ENCODE measurements at places on chromosomes 6 and 20.
A peak's percentile ranks its signal among the peaks of the same experiment; 100 is the strongest.

- no peak for DNase-seq
Measured at GRCh38 chr6:166228425-166228824, 60.8 kb upstream of the TBXT start.

DNA sequence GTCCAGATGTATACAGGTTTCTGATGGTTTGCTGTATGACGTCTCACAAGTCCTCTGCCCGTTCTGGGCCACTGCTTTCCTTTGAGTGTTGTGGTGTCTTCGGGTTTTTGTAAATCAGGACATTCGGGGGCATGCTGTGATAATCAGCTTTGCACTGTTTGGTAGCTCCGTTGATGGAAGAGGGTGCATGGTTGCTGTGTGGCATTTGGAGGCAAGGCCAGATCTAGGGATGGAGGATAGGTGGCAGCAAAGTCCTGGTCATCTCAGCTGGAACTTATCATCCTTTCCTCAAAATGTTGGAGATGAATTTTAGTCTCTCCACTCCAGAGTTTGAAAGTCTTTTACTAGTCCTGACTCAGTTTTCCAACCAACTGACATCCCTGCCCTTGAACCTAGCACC is 91.0 kb downstream of the SCP2D1 start:
- no peak for DNase-seq

DNA sequence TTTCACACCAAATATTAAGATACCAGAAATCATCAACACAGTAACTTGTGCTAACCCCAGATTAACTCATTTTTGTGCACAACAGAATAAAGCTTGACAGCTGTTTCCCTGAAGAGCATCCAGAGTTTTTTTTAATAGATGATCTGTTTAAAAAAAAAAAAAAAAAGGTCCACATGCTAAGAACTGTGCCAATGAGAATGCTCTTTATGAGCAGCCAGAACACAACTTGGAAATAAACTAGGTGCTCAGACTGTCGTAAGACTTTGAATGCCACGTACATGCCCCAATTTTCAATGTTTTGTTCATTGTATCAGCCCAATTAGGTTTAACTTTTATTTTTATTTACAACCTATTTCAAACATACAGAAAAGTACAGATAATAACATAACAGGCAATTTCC is 47.3 kb downstream of the STAU1 start:
- no peak for DNase-seq

- no peak for DNase-seq
Measured at GRCh38 chr20:17919149-17919548, 49.4 kb downstream of the SNX5 start.

DNA sequence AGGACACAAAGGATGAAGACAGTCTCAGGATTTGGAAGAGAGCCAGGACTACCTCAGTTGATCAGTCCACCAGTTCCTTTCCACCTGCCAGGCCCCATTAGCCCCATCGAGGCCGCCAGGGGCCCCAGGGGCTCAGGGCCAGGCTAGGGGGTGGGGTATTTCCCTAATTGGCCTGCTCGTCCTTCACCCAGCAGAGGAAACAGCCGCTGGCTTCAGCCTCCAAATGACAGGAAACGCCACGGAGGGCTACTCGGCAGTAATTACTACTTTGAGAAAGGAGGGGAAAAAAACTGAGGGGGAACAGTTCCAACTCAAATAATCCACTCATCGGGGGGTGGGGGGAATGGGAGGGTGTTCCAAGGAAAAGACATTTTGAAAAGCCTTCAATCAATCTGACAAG is 42.7 kb downstream of the MAFB start:
- no peak for DNase-seq

DNA sequence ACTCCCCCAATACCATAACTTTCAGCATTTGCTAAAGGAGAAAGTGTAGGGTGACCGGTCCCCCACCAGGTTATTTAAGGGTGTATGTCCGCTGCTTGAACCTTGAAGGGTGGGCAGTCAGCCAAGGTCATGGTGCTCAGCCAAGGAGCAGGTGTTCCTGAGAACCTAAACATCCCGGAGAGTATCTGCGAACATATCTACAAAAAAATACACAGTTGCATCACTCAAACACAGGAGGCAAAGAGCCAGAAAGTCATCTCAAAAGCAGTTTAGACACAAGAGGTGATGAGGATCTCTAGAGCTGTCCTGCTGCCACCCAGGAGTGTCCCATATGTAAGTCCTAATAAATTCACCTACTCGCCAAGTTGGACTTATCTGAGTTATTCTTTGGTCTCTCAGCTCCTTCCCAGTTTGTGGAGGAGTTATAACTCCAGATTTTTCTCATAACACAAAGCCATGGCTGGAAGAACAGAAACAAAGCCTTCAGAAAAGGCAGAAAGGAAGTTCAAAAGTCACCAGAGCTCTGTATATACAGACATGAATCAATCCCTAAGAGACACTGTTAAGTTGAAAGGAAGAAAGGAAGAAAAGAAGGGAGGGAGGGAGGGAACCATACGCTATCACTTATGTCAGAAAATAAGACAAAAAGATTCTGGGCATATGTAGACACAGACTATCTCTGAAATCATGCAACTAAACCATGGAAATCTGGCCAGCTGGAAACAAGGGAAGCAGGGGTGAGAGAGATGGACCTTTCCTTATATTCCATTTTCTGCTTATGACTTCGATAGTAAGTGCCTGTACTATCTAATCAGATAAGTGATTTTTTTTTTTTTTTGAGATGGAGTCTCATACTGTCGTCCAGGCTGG is 11.3 kb downstream of the MBOAT1 start:
- no peak for DNase-seq

- DNase-seq: peak; percentile 30
Measured at GRCh38 chr6:157235600-157236039, 87.7 kb downstream of the TMEM242 start.

- DNase-seq: no peak
Measured at GRCh38 chr6:122726649-122727048, 52.9 kb upstream of the FABP7 start.
